Activated CD8-positive, alpha-beta memory T cell treated with anti-CD3 and anti-CD28 coated beads, Interleukin-2, amount 10 ng/mL, durations not matched to agents 7 days and 5 days (primary cell): ENCODE measurements at places on chromosomes 16 and 17. TPM values are rescaled to one million over a fixed set of nuclear protein-coding genes. Genes with fewer than 3 reads are reported as not detected.

GRCh38 chr17:17175917-17176316, 30.2 kb downstream of the PLD6 start:
- no peak for DNase-seq

DNA sequence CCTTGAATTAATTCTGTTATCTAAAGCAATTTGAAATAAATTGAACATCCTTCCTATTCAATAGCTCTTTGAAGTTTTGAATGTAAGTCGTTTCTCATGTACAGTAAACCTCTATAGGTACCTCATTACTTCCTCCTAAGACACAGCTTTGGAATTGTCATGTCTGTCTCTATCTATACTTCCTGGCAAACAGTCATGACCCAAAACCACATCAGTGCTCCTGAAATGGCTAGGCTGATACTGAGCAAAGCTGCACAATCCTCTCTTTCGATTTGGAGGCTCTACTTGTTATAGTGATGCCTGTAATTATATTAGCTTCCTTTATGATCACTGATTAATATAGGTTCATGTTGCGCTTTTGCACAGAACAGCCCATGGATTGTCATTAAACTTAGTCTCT, 110.1 kb downstream of the ADAMTS18 start:
- no peak for DNase-seq

The GP1BA gene
- total RNA-seq = not detected

DNA sequence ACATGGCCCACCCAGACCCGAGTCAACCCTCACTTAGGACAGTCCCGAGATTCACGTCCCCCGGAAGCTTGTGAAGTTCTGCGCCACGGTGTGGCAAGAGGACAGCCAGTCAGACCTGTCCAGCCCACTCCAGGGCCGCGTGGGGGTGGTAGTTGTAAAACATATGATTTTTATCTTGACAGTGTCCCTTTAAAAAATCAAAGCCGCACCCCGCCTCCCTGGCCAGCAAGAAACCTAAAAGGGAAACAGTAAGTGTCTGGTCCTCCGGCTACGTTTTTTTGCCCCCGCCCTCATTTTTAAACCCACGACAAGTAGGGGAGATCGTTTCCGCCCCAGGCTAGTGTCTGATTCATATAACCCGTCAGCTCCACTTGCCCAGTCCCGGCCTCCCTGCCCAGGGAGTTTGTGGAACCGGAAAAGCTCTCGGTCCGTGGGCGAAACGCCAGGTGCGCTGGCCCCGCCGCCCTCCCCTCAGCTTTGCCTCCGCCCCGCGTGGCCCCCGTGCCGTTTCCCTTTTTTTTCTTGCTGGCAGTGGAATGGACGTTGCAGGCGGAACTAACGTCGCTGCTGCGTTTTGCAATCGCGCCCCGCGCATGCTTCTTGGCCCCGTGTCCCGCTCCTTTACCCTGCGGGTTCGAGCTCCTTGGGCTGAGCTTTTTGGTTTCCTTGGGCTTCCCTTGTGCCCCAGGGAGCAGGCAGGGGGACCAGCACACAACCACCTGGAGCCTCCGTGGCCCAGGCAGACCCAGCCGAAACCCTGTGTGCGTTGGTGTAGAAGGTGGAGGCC, 13.3 kb upstream of the NUDT16L1 start:
- DNase-seq = no peak

The ADAP2 gene
- 0.89 TPM for total RNA-seq

DNA sequence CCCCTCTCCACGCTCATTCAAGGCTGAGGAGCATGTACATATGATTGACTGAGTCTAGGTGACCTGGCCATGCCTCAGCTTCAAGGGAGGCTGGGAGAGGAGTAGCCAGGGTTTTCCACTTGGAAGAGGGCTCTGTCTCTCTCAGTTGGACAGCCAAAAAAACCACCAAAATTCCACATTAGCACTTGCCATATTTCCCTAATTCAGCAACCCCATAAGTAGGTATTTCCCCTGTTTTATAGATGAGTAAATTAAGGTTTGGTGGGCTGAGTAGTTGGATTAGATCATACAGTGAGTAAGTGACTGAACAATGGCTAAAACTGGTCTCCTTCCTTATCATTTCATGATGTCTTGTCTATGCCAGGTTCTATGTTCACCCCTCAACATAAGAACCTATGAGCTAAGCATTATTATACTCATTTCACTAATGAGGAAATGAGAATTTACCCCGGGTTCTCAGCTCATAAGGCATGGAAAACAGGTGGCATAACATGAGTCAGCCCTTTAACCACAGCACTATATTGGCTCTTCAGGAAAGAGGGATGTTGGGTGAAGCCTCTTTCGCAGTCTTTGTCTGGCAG, 68.0 kb upstream of the GAS7 start:
- no peak for DNase-seq

GRCh38 chr16:23149267-23149992, at the start of gene USP31:
TSS of gene USP31 (minus strand) at chr16:23149452. CDS start at chr16:23149270, 182 bp downstream.
- DNase-seq = peak; percentile 93

The SLC12A4 gene
- 47.7 TPM for total RNA-seq

GRCh38 chr16:71709229-71709781, 15.2 kb downstream of the PHLPP2 start:
- no peak for DNase-seq

The HYDIN gene
- total RNA-seq = not detected

DNA sequence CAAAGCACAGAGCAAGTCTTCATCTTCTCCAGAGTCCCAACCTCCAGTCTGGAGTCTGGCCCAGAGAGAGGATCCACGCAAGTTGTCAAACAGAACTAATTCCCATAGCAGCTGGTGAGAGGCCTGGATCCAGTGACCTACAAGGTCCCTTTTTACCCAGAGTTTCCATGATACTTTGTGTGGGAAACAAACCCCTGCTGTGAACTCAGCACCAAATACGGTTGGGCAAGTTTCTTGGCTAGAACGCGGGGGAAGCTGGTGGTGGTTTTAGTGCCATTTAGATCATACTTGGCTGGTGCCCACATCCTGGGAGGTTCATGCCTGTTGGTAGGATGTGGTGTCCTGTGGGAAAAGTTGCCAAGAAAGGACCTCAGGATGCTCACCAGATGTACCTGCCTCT, 18.1 kb downstream of the TMC7 start:
- no peak for DNase-seq

GRCh38 chr17:14748036-14748710, 447.3 kb downstream of the HS3ST3B1 start:
- peak; percentile 41 for DNase-seq

DNA sequence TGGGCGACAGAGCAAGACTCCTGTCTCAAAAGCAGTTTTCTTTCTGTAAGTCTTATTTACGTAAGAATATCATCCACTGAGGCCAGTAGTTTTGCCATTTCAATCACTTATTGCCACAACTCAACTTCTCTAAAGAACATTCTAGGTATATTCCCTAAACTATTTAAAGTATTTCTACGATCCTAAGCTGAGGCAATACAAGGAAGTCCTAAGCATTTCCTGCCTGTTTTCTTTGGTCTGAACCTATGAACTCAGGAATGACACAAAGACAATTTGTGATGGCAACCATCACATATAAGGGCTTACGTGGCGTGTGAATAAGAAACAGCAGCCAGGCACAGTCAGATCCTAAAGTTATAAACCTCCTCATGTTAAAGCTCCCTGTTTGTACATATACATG, 14.2 kb downstream of the USP36 start:
- DNase-seq = no peak

DNA sequence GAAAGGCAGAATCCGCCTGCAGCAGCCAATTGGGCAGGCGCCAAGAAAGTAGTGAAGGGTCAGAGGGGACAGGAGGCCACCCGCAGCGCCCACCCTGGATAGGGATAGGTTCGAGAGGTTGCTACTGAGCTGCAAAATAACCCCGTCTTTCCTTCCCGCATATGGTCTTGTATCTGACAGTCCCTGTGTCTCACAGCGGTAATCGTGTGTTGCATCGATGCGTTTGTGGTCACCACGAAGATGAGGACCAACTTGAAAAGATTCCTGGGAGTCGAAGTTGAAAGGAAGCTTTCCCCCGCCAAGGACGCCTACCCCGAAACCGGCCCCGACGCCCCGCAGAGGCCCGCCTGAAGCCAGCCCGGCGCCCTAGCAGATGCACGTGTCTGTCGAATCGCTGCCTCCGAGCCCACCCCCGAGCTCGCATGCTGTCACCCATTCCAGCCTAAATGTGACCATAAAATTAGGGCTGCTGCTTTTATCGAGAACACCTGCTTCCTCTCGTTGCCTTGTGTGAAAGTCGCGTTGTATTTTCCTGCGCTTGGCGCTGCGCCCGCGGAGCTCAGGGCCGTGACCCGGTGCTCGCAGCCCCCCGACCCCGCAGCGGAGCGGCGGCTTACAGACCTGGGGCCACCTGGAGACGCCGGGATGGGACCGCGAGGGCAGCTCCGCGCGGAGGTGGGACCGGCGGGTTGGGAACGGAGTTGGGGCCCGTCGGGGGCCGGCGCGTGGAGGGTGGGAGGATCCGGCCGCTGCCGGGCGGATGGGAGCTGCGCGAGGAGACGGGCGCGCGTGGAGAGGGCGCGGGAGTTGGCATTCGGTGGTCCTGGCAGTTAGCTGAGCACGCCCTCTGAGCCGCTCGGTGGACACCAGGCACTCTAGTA, at the start of gene CMTM2:
Gene CMTM2, plus strand, starts transcription at position 813 of the 881 bp plus-strand sequence. CDS start 145 bp downstream, outside the sequence.
- no peak for DNase-seq

GRCh38 chr17:78346605-78347250, 13.1 kb downstream of the SOCS3 start:
- DNase-seq = no peak

DNA sequence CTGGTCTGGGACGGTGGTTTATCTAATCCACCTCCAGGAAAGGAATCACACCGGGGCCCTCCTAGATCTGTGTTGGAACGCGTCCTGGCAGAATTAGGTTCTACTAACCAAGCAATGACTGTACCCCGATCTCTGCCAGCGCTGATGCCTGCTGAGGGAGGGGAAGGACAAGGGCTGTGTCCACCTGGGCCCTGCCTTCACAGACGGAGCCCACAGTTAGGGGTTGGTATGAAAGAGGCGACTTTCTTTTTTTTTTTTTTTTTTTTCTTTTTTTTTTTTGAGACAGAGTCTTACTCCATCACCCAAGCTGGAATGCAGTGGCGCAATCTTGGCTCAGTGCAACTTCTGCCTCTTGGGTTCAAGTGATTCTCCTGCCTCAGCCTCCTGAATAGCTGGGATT, 9.9 kb upstream of the KRT19 start:
- DNase-seq = no peak

The SHISA6 gene
- not detected for total RNA-seq

GRCh38 chr17:73142872-73143381, 21.9 kb upstream of the SSTR2 start:
- peak; percentile 51 for DNase-seq

GRCh38 chr17:17713839-17714238, 32.6 kb downstream of the RAI1 start:
- DNase-seq = no peak

DNA sequence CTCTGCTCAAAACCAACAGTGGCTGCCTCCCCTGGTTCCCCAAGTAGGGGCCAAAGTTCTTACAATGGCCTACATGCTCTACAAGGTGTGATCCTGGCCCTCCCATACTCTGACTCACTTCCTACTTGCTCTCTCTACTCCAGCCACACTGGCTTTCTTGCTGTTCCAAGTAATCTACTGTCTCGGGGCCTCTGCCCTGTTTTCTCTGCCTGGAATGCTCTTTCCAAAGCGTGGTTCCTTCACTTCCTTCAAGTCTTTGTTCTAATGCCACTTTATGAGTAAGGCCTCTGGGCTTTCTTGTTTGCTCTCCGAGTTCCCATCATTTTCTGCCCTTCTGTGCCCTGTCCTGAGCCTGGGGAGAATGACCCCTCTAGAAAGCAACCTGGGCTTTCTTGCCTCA, 4.1 kb upstream of the CDH3 start:
- no peak for DNase-seq

DNA sequence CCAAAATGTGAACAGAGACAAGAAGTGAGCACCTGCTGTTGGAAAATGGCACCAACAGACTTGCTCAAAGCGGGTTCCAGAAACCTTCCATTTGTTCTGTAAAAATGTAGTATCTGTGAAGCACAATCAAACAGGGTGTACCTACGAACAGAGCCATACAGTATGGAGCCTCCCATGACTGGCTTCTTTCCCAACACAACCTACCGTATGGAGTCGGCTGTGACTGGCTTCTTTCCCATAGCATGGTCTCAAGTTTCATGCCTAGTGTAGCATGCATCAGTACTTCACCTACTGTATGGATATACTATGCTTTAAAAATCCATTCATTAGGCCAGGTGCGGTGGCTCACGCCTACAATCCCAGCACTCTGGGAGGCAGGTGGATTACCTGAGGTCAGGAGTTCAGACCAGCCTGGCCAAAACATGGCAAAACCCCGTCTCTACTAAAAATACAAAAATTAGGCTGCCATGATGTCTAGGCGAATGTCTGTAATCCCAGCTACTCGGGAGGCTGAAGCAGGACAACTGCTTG, 26.2 kb downstream of the YWHAE start:
- DNase-seq = no peak

GRCh38 chr16:10897134-10897533, 20.1 kb downstream of the CIITA start:
- DNase-seq = no peak

GRCh38 chr17:6684881-6685767, 28.0 kb downstream of the SLC13A5 start:
- no peak for DNase-seq

DNA sequence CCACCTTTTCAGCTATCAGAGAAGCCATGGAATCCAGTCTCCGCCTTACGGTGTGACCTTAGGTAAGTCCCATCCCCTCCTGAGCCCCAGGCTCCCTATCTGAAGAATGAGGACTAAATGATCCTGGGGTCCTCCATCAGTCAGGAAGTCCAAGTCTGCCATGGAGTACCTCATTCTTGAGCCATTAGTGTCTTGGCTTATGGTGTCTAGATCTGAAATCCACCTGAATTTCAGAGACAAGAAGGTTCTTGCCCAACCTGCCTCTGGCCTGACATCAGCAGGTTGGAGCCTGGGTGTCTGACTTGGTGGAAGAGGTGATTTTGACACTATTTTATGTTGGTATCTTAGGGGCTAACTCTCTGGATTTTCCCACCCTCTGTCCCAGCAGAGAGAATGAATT, 47.1 kb downstream of the CNGB1 start:
- DNase-seq = no peak

DNA sequence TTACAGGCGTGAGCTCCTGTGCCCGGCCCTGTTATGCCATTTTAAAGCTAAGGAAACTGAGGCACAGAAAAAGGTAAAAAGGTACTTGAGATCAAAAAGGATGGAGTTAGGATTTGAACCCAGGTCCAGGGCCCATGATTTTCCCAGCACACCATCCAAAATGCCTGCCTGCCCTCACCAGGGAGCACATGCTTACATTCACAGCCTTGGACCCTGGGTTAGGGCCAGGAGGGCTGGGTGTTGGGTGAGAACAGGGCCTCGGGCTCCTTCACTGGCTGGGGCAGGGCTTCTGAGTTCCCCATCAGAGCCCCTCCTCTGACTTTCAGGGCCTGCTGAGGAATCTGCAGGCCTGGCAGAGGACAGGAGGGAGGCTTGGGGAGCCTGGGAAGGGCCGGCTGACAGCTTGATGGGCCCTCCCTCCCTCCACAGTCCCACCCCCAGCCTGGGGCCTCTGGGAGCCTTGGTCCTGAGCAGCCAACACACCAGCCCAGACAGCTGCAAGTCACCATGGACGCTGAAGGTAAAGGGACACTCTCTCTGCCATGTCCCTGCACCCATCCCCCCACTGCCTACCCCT, at the start of gene QPRT:
Gene QPRT, plus strand, starts transcription at position 490 of the 577 bp plus-strand sequence. Its CDS starts 18 bp downstream, at position 508.
- no peak for DNase-seq

The NUDT7 gene
- total RNA-seq = 2.7 TPM

- DNase-seq = no peak
Observed at GRCh38 chr16:1311738-1312466, 2.5 kb downstream of the UBE2I start.

GRCh38 chr17:75238684-75239191, 22.7 kb downstream of the GGA3 start:
- peak; percentile 72 for DNase-seq

The NT5C gene
- 73.1 TPM for total RNA-seq

- peak; percentile 86 for DNase-seq
Observed at GRCh38 chr17:67378454-67379250, 1.6 kb downstream of the PITPNC1 start.
